ENCODE measurements at places on chromosomes 7 and 10.

DNA sequence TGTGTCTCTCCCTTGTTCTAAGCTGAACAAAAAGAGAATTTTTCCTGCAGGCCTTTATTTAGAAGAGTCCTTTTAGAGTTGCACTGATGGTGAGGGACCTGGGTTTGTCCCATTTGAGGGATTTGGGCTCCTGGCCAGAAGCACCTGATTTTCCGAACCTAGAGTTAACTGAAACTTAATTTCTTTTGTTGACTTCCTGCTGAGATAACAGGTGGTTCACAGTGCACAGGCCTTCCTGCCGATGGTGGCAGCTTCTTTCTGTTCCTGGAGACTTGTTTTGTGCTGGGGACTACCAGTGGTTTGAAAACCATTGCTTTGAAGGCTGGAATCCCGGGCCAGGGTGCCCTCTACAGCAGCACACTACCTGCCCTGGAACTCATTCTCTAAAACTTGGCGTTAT, 99.2 kb downstream of the SUGCT start:
- DNase-seq = no peak

DNA sequence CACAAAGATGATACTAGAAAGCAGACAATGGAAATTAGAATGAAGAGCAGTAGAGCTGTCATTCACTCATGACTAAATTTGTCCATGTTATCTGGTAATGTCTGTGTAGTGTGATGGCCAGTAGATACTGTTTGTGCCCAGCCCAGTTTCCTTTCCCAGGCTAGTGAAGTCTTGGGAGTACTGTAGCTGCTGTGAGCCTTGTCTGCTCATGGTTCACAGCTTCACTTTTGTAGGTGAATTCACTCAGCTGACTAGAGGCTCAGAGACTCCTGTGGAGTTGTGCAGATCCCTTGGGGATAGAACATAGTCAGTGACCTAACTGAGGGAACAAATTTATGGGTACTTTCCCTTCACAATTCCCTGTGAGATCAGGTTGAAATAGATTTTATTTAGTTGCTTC, 572.5 kb downstream of the ARL4A start:
- DNase-seq = no peak

DNA sequence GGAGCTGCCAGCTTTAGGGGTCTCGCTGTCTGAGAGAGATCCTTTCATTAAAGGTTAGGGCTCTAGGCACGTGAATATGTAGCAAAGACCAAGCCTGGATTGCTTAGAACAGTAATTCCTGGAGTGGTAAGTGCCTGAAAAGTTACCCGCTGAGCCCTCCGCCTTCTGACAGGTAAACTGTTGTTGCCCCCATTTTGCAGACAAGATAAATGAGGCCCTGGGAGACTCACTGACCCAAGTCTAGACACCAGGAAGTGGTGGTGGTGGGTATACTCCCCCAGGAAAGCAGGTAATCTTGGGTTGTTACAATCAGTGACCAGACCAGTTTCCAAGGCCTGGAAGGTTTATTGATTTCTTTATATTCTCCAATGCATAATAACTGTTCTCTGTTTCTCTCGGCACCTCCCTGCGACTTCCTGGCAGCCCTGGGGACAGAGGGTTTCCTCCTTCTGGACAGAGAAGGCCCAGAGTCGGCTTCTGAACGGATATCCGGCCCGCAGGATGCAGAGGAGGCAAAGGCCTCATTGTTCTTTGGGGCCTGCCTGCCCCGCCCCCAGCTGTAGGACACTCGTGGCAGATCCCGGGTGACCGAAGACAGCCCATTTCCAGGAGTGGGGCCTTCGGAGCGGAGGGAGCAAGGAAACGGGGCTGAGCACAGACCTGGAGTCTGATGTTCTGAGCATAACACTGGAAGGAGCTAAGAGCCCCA, 1.3 kb upstream of the GRK5 start:
- DNase-seq = peak; percentile 58

DNA sequence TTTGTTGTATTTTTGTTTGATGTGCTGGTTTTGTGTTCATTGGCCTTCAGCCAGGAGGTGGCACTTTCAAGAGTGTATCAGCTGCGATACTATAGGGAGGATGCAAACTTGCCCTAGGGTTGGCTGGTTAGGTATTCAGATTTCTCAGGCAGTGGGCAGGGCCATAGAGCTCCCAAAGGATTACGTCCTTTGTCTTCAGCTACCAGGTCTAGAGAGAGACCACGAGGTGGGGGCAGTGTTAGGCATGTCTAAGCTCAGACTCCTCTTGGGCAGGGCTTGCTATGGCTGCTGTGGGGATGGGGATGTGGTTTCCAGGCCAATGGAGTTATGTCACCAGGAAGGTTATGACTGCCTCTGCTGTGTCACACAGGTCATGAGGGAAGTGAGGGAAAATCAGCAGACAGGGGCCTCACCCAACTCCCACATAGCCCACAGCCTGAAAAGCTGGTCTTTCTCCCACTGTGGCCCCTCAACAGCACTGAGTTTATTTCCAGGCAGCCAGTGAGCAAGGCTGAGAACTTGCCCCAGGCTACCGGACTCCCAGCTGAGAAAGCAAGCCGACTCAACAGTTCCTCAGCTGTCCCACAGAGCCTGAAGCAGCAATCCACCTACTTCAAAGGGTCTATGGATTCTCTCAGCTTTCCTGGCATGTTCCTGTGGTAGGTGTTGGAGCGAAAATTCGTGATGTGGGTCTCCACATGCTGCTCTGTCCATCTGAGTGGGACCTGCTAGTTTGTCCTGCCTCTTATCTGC, 227.4 kb upstream of the COBL start:
- DNase-seq = no peak

All from stimulated activated naive CD8-positive, alpha-beta T cell treated with anti-CD3 and anti-CD28 coated beads, Interleukin-15, amount 100 ng/mL, for 72 hours (primary cell).